ENCODE measurements at places on chromosomes 1 and 21. TPM values are rescaled to one million over a fixed set of nuclear protein-coding genes. Genes with fewer than 3 reads are reported as not detected.

DNA sequence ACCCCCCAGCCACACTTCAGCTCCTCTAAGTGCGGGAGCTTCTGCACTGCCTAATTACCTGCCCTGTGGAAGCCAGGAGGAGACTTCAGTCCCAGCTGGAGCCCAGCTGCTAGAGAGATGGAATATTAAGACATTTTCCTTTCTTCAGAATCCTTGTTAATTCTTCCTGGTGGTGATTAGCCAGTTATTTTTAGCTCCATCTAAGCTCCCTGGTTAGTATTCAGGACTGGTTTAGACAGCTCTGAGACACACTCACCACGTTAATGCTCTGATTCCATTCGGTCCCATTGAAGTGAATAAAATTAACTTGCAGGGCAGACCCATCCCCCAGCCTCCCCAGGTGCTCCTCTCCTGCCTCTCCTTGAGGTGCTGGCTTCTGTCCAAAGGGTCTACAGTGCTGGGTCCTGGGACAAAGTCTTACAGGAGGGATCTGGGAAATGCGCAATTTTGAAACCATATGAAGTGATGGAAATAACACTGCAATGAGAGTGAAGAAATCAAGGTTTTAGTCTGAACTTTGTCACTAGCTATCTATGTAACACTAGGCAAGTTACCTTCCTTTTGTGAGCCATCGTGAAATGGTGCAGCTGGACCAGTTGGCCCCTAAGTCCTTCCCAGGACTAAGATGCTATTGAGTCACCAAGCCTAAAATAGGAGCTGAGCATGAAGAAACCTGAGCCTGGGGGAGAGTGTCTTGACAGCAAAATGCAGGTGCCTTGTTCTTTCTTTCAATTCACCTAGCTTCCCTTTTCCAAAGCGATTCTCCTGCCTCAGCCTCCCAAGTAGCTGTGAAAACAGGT lies 117.4 kb upstream of the ATP1A1 start:
- no peak for DNase-seq

- DNase-seq = no peak
Measured at GRCh38 chr1:71908303-71908702, 374.0 kb downstream of the NEGR1 start.

Gene CR1L
- not detected for total RNA-seq

DNA sequence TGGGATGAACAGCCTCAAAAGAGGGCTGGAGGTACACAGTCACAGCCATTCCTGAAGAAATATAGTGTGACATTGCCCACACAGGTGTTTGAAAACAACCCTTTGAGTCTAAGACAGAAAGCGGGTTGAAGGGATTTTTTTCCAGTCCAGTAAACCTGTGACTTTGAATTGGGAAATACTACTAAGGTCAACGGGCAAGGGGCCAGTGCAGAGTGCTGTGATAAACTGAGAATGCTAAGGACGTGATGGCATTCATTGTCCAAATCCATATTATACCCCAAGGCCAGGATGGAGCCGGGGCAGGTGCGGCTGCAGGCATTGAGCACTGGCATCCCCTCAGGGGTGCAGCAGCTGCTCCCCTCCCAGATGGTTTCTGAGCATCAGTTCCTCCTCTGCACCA lies 36.6 kb downstream of the KIAA0040 start:
- no peak for DNase-seq

Gene VHLL
- total RNA-seq = not detected

Gene BTBD8
- 1.4 TPM for total RNA-seq

DNA sequence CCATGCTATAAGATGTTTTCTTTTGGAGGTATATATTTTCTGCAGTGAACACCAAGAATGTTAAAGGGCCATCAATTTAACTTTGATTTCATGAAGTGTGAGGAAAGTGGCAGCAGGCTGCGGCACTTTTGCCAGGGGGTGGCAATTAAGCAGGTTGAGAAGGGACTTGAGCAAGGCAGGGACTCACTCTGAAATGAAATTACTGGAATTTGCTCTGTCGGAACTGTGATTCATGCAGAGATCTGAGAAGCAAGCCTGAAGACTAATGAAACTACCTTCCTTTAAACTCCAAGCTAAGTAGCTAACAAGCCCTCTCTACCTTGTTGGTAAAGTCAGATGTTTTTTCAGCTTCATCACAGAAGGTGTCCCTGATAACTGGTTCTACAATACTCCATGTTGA lies 441.6 kb downstream of the SIPA1L2 start:
- no peak for DNase-seq

Data from foreskin keratinocyte (primary cell).